GM20000 (cell line): ENCODE measurements at places on chromosomes 4 and X.

DNA sequence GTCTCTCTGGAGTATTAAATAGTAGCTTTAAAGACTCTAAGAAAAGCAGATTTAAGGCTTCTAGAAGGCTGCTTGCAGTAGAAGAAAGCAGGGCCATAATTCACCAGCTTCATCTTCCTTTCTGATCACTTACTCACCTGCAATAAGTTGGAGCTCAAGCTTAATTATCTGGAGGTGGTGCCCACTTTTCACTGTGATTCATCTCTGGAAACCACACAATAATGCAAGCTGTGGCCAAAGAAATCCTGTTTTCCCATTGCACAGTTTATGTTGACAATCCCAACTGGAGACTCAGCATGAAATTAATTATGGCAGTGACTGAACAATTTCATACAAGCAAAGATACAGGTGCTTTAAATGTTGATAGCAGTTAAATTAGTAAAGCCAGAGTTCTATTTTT lies 14.7 kb downstream of the CWH43 start:
- DNase-seq, result no peak

DNA sequence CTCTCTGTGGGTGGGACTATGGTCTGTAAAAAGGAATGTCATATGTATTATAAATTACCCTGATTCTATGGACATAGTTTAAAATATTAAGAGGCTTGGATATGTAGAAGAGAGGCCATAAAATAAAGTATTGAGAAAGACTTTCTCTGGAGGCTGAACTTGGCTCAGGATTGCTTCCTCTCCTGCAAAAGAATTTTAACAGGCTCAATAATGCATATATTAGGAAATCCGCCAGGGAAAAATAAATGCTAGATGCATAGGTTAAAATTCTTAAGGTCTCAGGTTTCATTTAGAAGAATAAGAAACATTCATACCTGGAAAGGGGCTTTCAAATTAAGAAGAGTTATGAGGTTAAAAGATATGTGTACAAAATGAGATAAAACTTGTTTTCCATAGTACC lies 424.3 kb downstream of the ARAP2 start:
- DNase-seq, result no peak

DNA sequence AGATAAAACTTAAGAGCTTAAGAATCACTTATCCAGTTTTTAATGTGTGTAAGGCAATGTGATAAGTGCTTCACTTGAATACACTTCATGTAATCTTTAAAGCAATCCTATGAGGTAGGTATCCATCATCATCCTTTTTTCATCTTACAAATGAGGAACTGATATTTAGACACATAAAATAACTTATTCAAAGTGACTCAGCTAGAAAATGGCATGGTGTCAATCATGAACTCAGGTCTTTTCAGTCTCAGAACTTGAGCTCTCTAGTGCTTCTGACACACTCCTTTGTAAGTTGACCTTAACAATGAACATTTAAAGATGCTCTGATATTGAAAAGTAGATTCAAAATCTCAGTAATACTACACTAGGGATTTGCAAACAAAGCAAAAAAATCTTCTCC lies 224.8 kb upstream of the TEX13C start:
- no peak for DNase-seq

DNA sequence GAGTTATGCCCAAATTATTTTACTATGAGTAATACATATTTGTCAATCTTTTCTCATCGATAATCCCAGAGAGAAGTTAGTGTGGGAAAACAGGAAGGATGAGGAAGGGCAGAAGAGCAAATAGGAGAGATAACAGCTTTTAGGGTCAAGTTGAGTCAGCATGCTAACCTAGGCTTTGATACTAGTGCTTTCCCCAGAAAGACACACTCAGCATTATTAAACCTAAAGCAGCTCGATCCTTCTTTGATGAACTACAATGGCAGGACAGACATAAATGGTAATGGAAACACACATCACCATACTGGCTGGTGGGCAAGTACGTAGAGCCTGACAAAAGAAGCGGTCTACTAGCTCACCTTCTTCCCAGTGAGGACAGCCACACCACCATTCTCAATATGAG lies 20.5 kb downstream of the AIFM1 start:
- no peak for DNase-seq

DNA sequence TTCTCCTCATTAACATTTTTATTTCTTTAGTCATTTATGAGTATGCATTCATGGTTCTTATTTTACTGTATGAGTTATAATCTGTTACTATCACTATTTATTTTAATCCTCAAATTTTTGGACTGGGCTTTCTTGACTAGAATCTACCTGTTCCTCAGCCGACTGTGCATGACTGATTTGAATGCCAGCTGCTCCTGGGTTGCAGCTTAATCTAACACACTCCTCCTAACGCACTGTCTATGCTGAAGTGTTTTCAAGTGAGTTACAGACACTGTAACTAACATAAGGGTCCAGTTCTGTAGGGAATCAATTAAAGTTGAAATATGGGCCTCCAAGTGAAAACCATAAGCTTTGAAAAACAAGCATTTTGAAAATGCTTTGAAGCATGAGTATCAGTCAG lies 137.4 kb upstream of the ARSJ start:
- no peak for DNase-seq

DNA sequence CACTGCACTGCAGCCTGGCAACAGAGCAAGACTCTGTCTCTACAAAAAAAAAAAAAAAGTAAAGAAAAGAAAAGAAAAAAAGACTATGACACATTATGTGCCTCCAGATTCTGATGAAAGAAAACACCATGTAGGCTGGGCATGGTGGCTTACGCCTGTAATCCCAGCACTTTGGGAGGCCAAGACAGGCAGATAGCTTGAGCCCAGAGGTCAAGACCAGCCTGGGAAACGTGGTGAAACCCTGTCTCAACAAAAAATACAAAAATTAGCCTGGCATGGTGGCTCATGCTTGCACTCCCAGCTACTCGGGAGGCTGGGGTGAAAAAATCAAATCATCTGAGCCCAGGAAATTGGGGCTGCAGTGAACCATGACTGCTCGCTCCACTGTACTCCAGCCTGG lies 19.4 kb downstream of the THOC2 start:
- no peak for DNase-seq

- no peak for DNase-seq
These were observed 229.2 kb downstream of the GBA3 start for GRCh38 chr4:22921936-22922335.

DNA sequence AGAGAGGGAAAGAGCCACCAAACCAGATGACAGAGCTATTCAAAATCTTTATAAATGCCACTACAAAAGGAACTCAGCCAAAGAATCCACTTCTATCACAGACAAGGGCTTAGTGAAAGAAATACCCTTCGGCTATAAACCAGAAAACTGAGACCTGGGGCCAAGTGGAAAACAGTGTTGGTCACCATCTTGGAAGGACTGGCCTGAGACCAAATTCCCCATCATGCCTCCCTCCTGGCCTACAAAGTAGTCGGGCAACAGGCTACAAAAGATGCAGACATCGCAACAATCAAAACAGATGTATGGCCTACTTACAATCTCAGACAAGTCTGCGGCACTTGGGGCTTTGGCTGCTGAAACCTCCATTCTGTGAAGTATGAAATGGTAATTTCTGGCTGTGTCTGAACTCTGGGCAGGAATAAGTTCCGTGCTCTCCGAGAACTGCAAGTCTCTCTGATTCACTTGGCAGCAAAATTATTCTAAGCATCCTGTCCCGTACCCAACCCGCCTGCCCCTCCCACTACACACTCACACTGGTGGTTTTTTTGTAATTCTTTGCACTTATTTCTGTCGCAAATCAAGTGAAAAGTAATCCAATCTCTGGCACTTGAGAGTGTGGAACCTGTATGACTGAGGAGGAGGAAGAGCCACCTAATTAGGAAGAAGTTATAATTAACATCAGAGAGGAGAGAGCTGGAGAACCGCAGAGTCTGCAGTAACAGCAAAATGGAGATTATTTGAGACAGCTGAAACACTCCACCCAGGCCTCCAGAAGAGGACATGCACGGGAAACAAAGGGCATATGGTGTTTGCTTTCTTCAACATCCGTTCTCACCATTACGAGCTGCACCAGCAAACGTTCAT lies 87.8 kb downstream of the SH3KBP1 start:
- DNase-seq, result no peak

- DNase-seq, result no peak
These were observed 283.0 kb upstream of the GPC4 start for GRCh38 chrX:133698298-133698697.

DNA sequence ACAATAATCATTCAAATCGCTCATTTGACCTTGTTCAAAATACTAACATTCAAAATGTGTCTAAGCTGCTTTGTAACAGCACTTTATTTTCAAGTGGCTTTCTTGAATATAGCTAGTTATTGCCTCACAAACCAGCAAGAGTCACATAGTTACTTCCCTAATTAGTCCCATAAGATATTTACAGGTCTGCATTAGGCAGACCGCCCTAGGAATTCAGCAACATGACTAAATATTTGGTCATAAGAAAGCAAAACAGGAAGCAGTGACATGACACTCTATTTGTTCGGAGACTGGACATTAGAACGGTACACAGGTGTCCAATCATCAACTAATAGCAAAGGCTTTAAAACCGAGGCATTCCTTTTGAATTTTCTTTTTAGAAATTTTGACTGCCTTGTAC lies 262.0 kb downstream of the COL25A1 start:
- DNase-seq, result no peak

DNA sequence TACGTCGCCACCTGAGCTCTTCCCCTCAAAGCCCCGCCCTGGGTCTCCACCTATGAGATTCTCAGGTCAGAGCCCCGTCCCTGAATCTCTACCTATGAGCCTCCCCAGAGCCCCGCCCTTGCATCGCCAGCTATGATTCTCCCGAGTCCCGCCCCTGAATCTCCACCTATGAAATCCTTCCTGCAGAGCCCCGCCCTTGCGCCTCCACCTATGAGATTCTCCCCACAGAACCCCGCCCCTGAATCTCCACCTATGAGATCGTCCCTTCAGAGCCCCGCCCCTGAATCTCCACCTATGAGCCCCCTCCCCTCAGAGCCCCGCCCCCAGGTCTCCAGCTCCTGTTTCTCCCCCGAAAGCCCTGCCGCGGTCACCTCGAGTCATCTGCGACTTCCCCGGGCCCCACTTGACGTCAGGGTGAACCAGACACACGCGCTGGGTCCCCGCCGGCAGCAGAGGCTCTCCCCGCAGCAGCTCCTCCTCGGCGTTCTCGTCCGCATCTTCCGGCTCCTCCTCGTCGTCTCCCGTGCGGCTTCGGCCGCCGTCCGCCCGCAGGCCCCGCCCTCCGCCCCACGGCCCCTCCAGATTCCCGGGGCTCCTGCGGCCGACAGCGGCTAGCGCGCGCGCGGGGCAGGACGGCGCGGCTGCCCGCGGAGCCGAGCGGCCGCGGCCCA lies 393 bp downstream of the GTPBP6 start:
- peak; percentile 97 for DNase-seq

DNA sequence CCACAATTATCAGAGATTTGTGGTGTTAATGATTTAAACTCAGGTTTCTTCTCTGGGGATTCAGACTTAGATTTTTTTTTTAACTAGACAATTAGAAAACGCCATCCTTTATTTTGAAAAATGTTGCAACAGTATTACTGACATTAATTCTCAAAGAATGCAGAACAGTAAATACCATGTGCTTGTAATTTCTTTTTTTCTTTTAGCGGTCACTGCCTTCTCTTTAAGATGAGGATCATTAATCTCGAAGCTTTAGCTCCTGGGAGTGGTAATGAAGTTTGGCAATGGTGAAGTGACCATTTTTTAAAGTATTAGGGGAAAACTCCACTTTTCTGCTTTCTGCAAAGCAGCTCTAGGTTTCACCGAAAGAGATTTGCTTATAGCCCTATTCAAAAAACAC lies 164.0 kb upstream of the MBNL3 start:
- no peak for DNase-seq

GRCh38 chr4:32798471-32799159 lies 2078.4 kb downstream of the PCDH7 start:
- DNase-seq, result no peak

DNA sequence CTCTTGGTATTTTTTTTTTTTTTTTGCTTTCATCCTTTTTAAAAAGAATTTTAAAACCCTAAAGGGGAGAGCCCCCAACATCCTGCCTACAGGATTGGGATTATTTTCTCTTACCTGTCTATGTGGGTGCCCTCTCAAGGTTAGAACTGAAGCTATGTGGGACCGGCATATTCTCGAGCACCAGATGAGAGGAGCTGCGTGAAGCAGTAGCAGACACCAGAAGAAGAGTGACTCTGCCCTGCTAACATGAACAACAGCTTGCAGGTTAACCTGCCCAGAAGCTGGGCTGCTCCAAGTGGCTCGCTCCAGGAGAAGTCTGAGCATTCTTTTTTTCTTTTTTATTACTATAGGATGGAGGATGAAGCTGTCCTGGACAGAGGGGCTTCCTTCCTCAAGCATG lies 102.6 kb upstream of the SLC4A4 start:
- DNase-seq, result no peak

DNA sequence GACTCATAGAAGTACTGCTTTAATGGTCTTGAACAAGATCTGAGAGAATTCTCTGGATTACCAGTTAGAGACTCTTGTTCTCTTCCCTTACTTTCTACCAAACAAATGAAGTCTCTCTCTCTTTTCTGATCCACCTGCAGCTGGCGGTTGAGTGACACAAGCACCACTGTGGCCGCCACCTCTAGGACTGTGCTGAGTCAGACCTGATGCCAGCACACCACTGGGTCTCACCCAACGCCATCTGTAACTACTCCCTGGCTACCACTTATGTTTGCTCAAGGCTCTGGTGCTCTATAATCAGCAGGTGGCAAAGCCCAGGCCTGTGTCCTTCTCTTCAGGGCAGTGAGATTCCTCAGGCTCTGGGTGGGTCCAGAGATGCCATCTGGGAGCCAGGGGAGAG lies 1173.5 kb downstream of the RPA4 start:
- DNase-seq, result no peak

- peak; percentile 39 for DNase-seq
These were observed 27.1 kb upstream of the NSUN7 start for GRCh38 chr4:40722576-40723161.

GRCh38 chrX:1751781-1752180 lies 136.9 kb downstream of the ASMT start:
- DNase-seq, result no peak
